ENCODE measurements at places on chromosomes 1 and 21. TPM values are rescaled to one million over a fixed set of nuclear protein-coding genes. Genes with fewer than 3 reads are reported as not detected.

The PIGR gene
- total RNA-seq, result not detected

The UBE4B gene
- 26.6 TPM for total RNA-seq

The RHEX gene
- not detected for total RNA-seq

The NLRP3 gene
- total RNA-seq, result 0.62 TPM

The LPAR3 gene
- total RNA-seq, result 16.7 TPM

The TRIM46 gene
- total RNA-seq, result 3.9 TPM

The TMEM200B gene
- 21.0 TPM for total RNA-seq

The ATF3 gene
- total RNA-seq, result 4.6 TPM

The OR2L5 gene
- total RNA-seq, result under 0.01 TPM

The NOS1AP gene
- total RNA-seq, result 0.44 TPM

The IGSF3 gene
- 0.37 TPM for total RNA-seq

The C2CD4D gene
- total RNA-seq, result not detected

The CCT8 gene
- total RNA-seq, result 387 TPM

The SPRR2E gene
- total RNA-seq, result not detected

The SPATA46 gene
- not detected for total RNA-seq

The VTCN1 gene
- not detected for total RNA-seq

The F5 gene
- total RNA-seq, result not detected

The NTNG1 gene
- 19.0 TPM for total RNA-seq

The C1orf87 gene
- not detected for total RNA-seq

The MYOG gene
- not detected for total RNA-seq

The TMEM53 gene
- total RNA-seq, result 9.1 TPM

The ZC3H12A gene
- total RNA-seq, result 11.4 TPM

The GPR89B gene
- 23.4 TPM for total RNA-seq

The MACO1 gene
- total RNA-seq, result 18.9 TPM

The KCNJ15 gene
- total RNA-seq, result 0.75 TPM

The C1orf141 gene
- total RNA-seq, result not detected

The PYHIN1 gene
- not detected for total RNA-seq

The HHAT gene
- 1.9 TPM for total RNA-seq

The PLA2G2C gene
- under 0.01 TPM for total RNA-seq

The PTGS2 gene
- 12.8 TPM for total RNA-seq

The IFNAR1 gene
- 17.7 TPM for total RNA-seq

The ACTL8 gene
- 0.12 TPM for total RNA-seq

The CCDC181 gene
- total RNA-seq, result 2.0 TPM

The PLEKHN1 gene
- 0.77 TPM for total RNA-seq

The PGLYRP3 gene
- total RNA-seq, result not detected

The NUAK2 gene
- total RNA-seq, result 2.2 TPM

The TDRD5 gene
- under 0.01 TPM for total RNA-seq

The CD48 gene
- total RNA-seq, result under 0.01 TPM

The SRRM1 gene
- total RNA-seq, result 40.9 TPM

The NFASC gene
- 53.6 TPM for total RNA-seq

The DMRTA2 gene
- total RNA-seq, result 0.11 TPM

The NECTIN4 gene
- total RNA-seq, result 0.11 TPM

The VSIG8 gene
- 0.12 TPM for total RNA-seq

The DSCAM gene
- 0.12 TPM for total RNA-seq

The NDUFS2 gene
- 198 TPM for total RNA-seq

The NCDN gene
- total RNA-seq, result 21.6 TPM

The GPR52 gene
- total RNA-seq, result 0.89 TPM

The C1orf226 gene
- total RNA-seq, result 0.50 TPM

The H6PD gene
- 50.7 TPM for total RNA-seq

The SPRR3 gene
- not detected for total RNA-seq

The RNF220 gene
- 95.8 TPM for total RNA-seq

The TFF3 gene
- not detected for total RNA-seq

The ARPC5 gene
- 257 TPM for total RNA-seq

The SPRTN gene
- 17.4 TPM for total RNA-seq

The GJA9 gene
- total RNA-seq, result 0.12 TPM

Measured in uterine smooth muscle cell (primary cell).